ENCODE measurements at places on chromosomes 2 and 18.
A peak's percentile ranks its signal among the peaks of the same experiment; 100 is the strongest.

DNA sequence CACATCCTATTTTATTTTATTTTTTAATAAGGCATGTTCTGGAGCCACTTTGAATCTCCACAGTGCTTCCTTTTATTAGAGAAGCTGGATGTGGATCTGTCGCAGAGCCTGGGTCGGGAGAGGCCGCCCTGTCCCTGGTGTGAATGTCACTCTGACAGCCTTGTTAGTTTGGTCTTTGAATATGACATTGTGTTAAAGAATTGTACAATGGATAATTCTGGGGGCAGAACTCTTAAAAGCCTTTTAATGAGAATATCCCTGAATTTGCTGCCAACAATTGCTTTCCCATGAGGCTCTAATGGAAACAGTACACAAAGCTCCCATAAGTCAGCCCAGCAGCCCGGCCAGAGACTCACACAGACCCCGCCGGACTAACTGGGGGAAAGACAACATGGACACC lies 82.4 kb downstream of the MTCL1 start:
- DNase-seq = peak; percentile 25
- peaks cover 61% of the 10 kb centered on the region for H3K36me3 ChIP-seq
- H3K27me3 ChIP-seq = no peaks in the 10 kb centered on the region
- H3K27ac ChIP-seq = no peak overlapping the region
- no peaks in the 10 kb centered on the region for H3K4me1 ChIP-seq

DNA sequence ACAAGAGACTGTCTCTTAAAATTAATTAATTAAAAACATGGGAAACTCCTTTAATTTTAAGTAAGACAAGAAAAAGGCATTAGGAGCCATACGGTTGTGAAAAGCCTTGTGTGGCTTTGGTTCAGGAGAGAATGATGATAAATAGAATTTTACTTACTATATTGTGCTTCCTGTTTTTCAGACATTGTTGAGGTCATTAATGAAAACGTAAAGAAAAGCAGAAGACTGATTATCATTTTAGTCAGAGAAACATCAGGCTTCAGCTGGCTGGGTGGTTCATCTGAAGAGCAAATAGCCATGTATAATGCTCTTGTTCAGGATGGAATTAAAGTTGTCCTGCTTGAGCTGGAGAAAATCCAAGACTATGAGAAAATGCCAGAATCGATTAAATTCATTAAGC lies 10.7 kb upstream of the IL1RL2 start:
- peaks cover 1% of the 10 kb centered on the region for H3K4me1 ChIP-seq
- peaks cover 65% of the 10 kb centered on the region for H3K36me3 ChIP-seq
- H3K4me3 ChIP-seq = no peak overlapping the region
- DNase-seq = no peak
- no peak overlapping the region for H3K27ac ChIP-seq

DNA sequence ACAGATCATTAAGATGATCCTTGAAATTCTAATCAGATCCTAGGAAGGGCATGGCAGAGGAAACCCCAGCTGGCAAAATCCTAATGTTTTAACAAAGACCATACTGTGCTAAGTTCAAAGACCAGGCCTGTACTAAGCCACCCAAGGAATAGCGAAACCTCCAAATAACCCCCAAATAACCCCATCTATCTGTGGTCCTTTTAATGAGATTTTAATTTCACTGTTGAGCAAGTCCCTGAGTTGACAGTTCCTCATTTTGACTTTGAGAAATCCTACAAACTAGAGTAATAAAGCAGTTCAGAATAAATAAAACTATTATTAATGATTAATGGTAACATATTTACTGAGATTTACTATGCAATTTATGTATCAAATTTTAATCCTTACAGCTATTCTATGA lies 259.8 kb downstream of the STK39 start:
- no peaks in the 10 kb centered on the region for H3K27me3 ChIP-seq
- H3K4me1 ChIP-seq = no peaks in the 10 kb centered on the region
- H3K4me3 ChIP-seq = no peak overlapping the region
- H3K36me3 ChIP-seq = no peaks in the 10 kb centered on the region
- no peak for DNase-seq
- no peak overlapping the region for H3K27ac ChIP-seq

- H3K27me3 ChIP-seq = no peaks in the 10 kb centered on the region
- peak overlapping the region; percentile 78 for H3K27ac ChIP-seq
- H3K4me1 ChIP-seq = peaks cover 16% of the 10 kb centered on the region
- no peak overlapping the region for H3K4me3 ChIP-seq
- DNase-seq = no peak
Observed at GRCh38 chr18:58541146-58541788, 87.6 kb downstream of the ALPK2 start.

DNA sequence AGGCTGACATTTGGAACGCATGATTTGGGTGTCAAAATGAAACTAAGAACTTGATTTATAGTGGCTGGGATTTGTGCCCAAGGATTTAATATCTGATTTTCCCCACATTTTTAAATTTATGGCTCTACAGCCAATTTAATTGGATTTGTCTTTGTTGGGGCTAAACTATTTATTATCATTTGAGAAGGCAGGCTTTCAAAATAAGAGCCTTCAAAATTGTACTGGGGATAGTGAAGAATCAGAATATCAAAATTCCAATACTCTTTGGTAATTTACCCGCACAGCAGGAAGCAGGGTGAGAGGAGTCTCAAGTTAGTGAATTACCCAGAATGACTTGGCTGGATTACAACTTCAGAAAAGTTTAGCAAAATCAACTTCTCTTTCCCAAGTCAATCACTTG lies 278.1 kb downstream of the LRATD1 start:
- DNase-seq = no peak
- no peaks in the 10 kb centered on the region for H3K4me1 ChIP-seq
- no peak overlapping the region for H3K4me3 ChIP-seq
- H3K27ac ChIP-seq = no peak overlapping the region

DNA sequence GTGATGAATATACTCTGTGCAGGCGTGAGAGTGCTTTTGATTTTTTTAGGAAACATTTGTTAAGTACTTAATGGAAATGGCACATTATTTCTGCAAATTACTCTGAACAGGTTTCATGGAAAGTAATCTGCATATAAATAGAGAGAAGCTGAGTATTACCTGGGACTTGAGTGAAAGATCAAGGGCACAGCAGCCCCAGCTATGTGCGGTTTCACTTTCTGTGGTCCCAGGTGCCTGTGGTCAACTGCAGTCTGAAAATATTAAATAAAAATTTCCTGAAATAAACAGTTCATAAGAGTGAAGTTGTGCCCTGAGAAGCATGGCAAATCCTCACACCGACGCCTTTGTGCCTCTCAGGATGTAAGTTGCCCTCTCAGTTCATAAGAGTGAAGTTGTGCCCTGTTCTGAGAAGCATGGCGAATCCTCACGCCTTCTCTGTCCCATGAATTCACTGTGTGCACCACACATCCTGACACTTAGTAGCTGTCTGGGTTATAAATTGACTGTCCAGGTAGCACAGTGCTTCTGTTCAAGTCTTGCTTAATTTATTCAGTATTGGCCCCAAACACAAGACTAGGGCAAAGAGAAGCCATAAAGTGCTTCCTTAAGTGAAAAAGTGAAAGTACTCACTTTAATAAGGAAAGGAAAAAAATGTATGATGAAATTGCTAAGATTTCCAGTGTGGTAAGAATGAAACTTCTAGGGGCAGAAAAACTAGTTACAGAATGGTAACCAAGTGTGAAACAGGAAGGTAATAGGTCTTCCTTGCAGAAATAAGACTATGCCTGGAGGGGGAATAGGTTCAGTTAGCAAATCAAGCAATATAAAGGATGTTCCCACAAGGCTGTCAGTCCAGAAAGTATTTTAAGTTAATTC lies 4.3 kb upstream of the SNTG2 start:
- no peaks in the 10 kb centered on the region for H3K36me3 ChIP-seq
- no peaks in the 10 kb centered on the region for H3K27me3 ChIP-seq
- H3K27ac ChIP-seq = peak overlapping the region; percentile 37

DNA sequence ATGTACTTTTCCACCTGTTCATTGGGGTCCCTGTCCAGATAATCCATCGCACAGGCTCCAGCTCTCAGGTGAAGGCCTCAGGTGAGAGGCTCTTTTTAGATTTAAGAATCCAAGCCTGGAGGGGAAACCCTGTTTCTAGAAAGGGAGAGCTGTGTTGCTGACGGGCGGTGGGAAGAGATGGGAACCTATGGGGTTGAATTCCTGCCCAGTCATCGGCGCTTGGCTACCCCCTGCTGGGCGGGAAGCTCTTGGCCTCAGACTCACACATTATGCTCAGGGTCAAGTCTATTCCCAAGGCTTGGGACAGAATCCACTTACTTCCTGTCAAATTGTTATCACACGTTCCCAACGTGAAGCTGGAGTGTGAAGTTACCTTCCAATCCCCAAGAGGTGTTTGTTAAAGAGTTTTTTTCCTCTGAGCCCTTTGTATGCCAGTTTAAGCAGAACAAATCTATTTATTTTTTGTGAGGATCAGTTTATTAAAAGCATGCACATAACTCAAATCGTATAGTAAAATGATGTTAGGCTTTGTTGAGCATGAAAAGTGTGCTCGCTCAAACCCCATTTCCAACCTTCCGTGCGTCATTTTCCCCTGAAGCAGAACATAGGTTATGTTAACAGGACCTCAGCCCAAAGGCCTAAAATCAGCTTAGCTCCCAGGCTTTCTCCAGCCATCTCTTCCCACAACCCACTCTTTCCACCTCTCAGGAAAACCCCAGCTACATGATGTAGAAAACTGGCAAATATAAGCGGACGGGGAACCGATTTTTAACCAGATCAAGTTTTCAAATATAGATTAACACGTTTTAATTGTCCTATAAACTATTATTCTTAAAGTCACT lies 181.7 kb upstream of the ETAA1 start:
- no peaks in the 10 kb centered on the region for H3K27me3 ChIP-seq
- DNase-seq = peak; percentile 19
- H3K4me3 ChIP-seq = no peak overlapping the region
- H3K27ac ChIP-seq = no peak overlapping the region

DNA sequence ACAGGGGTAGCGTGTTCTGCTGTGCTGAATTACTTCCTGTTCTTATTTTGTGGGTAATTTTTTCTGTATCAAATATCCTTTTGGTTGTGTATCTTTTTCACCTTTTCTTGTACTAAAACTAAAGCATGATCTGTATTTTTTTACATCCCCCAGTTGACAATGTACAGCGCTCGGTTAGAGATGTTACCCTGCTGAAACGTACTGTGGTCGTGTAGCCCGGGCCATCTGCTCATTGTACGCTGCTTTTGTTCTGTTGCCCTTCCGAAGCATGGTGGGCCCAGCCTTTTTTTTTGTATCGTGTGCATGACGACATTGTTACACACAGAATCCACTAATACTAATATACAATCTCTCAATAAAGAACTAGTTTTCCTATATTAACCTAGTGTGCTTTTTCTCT lies 233.1 kb downstream of the HAUS1 start:
- no peaks in the 10 kb centered on the region for H3K4me1 ChIP-seq
- H3K4me3 ChIP-seq = no peak overlapping the region
- peaks cover 63% of the 10 kb centered on the region for H3K27me3 ChIP-seq
- H3K27ac ChIP-seq = no peak overlapping the region
- H3K36me3 ChIP-seq = no peaks in the 10 kb centered on the region
- DNase-seq = no peak

DNA sequence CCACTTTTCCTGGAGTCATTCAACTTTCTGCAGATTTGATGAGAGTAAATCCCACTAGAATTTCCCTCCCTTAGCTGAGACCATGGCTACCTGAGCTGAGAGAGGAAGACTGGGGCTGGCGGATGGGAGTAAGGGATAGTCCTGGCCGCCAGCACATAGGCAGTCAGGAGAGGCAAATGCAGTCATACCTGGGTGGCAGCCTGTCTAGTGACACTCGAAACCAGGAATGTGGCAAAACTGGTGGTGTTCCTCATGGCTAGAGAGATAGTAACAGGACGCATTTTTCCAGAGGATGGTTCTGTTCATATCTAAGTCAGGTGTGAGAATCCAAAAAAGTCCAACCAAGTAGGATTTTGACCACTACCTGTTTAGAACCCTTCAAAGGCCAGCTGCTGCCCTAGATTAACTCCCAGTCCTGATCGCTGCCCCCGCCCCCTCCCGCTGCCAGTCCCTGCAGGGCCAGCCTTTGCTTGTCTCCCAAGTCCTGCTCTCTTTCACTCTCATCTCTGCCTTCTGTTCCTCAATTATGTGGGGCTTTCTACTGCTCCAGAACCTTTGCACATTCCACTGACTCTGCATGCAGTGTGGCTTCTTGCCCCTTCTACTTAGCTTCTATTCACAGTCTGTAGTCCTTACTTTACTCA lies 17.4 kb upstream of the SCG2 start:
- H3K27me3 ChIP-seq = peaks cover 17% of the 10 kb centered on the region
- H3K4me1 ChIP-seq = no peaks in the 10 kb centered on the region
- H3K27ac ChIP-seq = no peak overlapping the region
- H3K36me3 ChIP-seq = no peaks in the 10 kb centered on the region

GRCh38 chr2:102975996-102976975 lies 214.5 kb downstream of the TMEM182 start:
- H3K4me3 ChIP-seq = no peak overlapping the region
- H3K27ac ChIP-seq = no peak overlapping the region
- no peaks in the 10 kb centered on the region for H3K4me1 ChIP-seq
- DNase-seq = peak; percentile 80
- H3K36me3 ChIP-seq = no peaks in the 10 kb centered on the region
- peaks cover 2% of the 10 kb centered on the region for H3K27me3 ChIP-seq

GRCh38 chr18:27645929-27646328 lies 460.8 kb upstream of the CHST9 start:
- no peaks in the 10 kb centered on the region for H3K36me3 ChIP-seq
- no peak for DNase-seq
- no peaks in the 10 kb centered on the region for H3K4me1 ChIP-seq
- no peak overlapping the region for H3K27ac ChIP-seq

DNA sequence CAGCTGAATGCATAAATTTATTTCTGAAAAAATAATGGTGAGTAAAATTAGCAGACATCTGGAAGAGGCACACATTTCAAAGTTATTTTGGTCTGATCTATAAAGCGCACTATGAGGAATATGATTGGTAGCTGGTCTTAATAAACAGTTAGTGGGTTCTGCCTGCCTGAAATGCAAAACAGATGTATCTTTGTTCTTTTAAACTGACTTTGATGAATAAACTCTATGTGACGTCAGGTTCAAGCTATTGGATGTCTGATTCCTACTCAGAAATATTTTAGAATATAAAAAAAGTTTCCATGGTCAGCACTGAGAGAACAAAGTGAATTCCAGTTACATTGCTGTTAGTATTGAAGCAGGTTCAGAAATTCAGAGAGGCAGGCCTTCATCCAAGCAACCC lies 136.4 kb downstream of the TPGS2 start:
- peaks cover 17% of the 10 kb centered on the region for H3K4me1 ChIP-seq
- no peak for DNase-seq
- H3K36me3 ChIP-seq = no peaks in the 10 kb centered on the region
- no peaks in the 10 kb centered on the region for H3K27me3 ChIP-seq
- no peak overlapping the region for H3K4me3 ChIP-seq

GRCh38 chr18:3830604-3831003 lies 380.6 kb downstream of the TGIF1 start:
- H3K4me3 ChIP-seq = no peak overlapping the region
- no peaks in the 10 kb centered on the region for H3K36me3 ChIP-seq
- H3K4me1 ChIP-seq = no peaks in the 10 kb centered on the region
- DNase-seq = no peak
- no peak overlapping the region for H3K27ac ChIP-seq
- no peaks in the 10 kb centered on the region for H3K27me3 ChIP-seq

- peak; percentile 58 for DNase-seq
- peaks cover 23% of the 10 kb centered on the region for H3K27me3 ChIP-seq
- peaks cover 39% of the 10 kb centered on the region for H3K36me3 ChIP-seq
- peak overlapping the region; percentile 97 for H3K27ac ChIP-seq
- H3K4me3 ChIP-seq = peak overlapping the region; percentile 80
Observed at GRCh38 chr2:38074058-38074763, 1.7 kb downstream of the CYP1B1 start.

- peaks cover 5% of the 10 kb centered on the region for H3K27me3 ChIP-seq
- no peak within 1 kb of the TSS for H3K27ac ChIP-seq
- peak within 1 kb of the TSS; percentile 56 for H3K4me3 ChIP-seq
- H3K36me3 ChIP-seq = no peaks in the 10 kb centered on the region
- peaks cover 5% of the 10 kb centered on the region for H3K4me1 ChIP-seq
Observed at GRCh38 chr2:224401641-224402342, at the start of gene FAM124B. Gene FAM124B (minus strand): TSS chr2:224402107. CDS start chr2:224401768, 339 bp downstream.

All from osteoblast (primary cell).